Mucosa of descending colon (tissue), 3 donors: ENCODE measurements at places on chromosomes 5 and 9.
A peak's percentile ranks its signal among the peaks of the same experiment; 100 is the strongest.

GRCh38 chr5:57209316-57210040 lies 35.6 kb downstream of the GPBP1 start:
- DNase-seq = no peak

DNA sequence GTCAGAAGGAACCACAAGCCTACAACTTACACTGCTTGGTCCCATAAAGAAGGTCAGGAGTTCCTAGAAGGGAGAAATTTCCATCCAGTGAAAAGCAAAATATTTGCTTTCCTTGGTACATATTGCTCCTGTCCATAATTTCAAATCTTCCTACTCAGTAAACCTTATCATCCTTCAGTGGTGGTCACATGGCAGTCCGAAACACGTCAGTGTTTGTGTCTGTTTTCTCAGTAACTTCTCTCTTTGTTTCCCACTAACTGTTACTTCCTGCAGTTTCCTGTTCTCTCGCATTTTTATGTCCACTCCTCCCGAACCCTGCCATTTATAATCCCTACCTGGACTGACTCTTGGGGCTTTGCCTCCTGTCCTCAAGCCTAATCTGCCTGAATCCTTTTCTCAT lies 129.1 kb downstream of the FANCC start:
- no peak for DNase-seq

GRCh38 chr9:92725266-92725545 lies 39.4 kb downstream of the BICD2 start:
- no peak for DNase-seq

DNA sequence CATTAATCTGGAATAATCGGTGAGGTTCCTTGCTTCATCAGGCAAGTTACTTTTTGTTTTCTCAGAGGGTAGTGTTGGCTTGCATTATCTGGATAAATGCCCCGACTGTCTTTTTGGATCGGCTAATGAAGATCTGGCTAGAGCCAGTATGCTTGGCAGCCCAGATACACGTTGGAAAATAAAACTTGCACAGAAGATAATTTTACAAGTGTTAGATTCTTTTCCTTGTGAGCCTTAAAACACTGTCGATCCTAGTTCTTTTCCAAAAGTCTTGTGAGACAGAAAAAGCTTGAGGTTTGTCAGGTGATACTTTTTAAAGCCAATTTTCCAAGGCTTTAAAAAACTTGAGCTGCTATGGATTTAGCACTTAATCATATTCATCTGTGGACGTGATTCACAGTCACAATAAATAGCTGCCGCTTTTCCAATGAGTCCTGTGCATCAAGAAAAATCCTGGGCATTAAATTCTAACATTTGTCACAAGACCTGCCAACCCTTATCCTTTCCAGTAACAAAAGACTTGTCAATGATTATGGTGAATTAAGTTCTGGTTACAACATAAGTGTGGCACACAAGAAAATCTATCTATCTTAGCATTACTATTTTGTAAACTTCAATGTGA lies 68.5 kb downstream of the PRLR start:
- no peak for DNase-seq

GRCh38 chr9:122386311-122386872 lies 15.6 kb downstream of the PTGS1 start:
- no peak for DNase-seq

GRCh38 chr9:104774831-104775573 lies 11.1 kb downstream of the NIPSNAP3B start:
- no peak for DNase-seq

DNA sequence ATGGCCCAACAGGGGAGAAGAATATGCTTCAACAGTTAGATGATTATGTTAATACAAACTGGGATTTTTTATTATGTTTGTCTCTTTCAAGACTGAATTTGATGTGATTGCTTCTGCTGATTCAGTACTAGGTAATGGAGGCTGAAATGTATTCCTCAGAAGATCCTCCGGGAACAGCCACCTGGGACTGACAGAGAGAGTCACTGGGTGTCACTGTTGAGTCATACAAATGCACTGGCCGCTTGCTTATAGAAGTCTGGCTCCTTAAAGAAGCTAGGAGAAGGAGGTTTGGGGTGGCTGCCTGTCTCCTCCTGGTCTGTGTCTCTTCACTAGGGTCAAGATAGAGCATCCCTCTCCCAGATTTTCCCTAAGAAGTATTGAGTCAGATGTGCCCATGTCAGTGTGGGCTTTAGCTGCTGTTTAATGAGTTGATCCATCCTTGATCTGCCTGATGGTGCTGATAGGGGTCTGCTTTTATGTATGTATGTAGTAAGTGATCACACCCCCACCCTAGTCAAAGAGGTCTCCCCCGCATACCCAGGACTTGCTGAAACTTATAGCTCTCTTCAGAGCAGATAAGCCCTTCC lies 773.4 kb downstream of the BRINP1 start:
- no peak for DNase-seq

GRCh38 chr9:14627513-14627912 lies 65.7 kb downstream of the ZDHHC21 start:
- DNase-seq = no peak

DNA sequence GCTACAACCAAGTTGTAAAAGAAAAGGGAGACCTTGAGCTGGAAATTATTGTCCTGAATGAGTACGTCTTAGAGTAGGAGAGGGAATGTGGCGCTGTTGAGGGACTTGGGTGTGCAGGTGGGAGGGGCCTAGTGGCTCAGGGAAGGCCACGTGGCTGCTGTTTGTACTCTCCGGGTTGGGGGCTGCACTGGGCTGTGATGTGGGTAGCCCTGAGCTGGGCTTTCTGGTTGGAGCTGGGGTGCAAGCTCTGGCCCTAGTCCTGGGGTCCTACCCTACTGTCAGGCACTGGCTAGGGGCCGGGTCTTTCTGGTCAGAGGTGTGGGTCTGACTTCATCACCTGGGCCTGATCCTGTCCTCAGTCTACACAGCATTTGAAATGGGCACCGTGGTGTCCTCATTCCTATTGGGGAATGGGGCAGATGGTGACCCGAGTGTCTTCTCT lies 19.1 kb upstream of the GLE1 start:
- DNase-seq = no peak

DNA sequence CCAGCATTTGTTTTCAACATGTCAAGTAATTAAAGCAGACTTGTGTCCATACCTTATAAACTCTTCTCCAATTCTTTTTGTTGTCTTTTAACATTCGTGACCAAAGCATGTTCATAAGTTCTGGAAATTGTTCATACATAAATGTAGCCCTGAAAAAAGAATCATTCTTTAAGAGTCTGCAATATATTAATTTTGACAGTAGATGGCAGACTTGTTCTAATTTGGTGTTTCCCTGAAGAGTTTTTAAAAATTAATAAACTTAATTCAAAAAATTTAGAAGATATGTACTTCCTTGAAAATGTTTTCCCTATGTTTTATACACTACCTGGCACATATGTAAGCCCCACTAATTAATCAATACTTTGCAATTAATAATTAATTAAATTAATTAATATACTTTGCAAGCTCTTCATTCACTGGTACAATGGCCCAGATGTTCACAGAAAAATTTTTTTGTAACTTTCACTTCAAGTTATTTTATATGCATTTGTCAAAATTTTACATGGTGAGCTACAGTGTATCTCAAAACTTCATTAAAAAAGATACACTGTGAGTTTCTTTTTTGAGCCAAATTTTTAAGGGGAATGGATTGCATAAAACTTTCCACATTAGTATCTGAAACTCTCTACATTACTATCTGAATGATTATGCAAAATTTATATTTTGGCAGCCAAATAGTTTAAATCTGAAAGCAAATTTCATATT lies 42.1 kb downstream of the CLINT1 start:
- DNase-seq = no peak

GRCh38 chr5:157269165-157269671 lies 3.3 kb downstream of the CYFIP2 start:
- DNase-seq = no peak

DNA sequence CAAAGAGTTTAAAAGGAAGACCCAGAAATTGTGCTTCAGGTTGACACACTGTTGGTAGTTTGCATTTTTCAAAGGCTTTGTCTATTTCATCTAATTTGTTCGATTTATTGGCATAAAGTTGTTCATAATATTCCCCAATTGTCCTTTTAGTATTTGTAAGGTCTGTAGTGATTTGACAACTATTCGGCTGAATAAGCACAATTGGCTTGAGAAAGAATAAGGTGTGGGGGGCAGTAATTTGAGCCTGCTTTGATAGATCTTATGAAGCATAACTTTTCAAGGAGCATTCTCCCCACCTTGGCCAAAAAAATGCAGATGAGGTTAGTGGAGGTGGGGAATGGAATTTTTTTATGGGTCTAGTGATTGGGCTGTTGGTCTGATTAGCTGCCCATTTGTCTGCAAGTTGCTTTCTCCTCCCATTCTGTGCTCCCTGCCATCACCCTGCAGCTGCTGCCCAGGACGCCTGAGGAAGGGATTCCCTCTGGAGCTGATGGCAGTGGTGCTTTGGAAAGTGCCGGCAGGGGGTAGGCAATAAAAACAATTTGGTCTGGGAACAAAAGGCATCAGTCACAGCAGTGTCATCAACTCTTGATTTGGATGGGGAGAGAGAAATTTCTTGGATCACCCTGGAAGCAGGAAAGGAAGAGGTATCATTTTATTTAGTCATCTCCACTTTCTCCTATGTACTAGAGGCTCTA lies 26.6 kb downstream of the WNT8A start:
- DNase-seq = no peak

- DNase-seq = no peak
Observed at GRCh38 chr5:97167435-97167834, 15.6 kb downstream of the RIOK2 start.

DNA sequence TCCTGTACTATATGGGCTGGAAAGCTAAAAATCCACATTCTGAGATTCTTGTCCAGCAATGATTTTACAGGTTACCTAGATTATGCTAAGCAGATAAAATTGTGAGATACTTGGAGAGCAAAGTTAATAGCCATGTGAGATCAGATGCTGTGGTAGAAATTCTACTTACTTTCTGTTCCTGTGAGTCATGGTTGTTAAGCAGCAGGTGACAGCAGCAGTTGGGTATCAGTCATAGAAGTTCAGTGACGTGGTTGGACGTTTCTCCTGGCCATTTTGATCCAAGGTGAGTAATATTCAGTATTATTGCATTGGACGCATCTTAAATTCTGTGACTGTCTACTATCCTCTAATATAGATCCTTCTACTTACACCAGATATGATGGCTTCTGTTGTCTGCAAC lies 524.5 kb downstream of the TMEM38B start:
- DNase-seq = no peak

DNA sequence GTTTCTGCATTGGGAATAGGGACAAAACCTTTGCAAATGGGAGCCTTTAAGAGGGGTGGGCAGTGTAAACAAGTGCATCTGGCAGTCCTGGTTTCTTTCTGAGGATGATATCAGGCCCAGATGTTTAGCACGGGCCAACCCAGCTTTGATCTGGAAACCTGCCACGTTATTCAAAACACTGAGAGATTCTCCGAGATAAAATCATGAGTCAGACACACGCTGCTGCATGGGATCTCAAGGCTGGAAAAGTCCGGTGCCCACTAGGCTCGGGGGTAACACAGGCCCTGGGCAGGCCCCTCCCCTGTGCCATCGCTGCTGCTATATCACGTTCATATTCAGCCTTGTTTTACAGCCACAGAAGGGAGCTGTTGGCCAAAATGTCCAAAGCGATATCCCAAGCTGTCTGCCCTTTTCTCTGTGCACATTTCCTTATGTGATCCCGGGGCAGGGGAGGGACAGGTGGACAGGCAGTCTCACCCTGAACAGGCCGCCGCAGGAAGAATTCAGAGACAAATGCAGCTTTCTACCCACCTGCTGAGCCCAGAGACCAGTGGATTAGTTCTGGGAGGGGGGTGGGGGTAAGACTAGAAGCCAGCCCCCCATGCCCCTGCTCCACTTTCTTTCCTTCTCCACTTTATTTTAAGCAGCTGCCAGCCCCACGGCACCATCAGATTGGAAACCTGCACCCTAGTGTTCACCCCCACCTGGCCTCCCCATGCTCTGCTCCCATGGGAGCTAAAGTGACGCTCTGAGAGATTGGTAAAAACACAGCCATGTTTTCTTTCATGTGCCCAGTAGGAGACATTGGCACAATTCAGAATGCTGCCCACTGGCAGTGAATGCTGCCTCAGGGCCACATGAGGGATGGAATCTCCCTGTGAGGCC lies 63.1 kb downstream of the TMOD1 start:
- no peak for DNase-seq

DNA sequence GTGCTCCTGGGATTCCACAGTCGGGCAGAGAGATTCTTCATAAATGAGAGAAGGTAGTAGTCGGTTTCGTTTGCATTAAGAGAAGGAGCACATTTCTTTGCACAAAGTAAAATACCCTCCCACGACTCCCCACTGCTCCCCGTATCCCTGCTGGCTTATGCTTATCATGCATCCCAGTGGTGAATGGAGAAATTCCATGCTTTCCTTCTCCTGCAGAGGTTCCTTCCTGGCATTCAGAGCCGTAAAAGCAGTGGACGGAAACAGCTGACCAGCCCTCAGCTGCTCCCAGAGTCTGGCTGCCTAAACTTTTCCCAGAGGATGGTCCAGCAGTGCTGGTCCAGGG lies 93.1 kb downstream of the C9orf152 start:
- DNase-seq = no peak

GRCh38 chr9:92562461-92562967 lies 26.7 kb upstream of the ECM2 start:
- no peak for DNase-seq

- peak; percentile 43 for DNase-seq
Observed at GRCh38 chr5:124952079-124952478, 205.6 kb upstream of the ZNF608 start.

DNA sequence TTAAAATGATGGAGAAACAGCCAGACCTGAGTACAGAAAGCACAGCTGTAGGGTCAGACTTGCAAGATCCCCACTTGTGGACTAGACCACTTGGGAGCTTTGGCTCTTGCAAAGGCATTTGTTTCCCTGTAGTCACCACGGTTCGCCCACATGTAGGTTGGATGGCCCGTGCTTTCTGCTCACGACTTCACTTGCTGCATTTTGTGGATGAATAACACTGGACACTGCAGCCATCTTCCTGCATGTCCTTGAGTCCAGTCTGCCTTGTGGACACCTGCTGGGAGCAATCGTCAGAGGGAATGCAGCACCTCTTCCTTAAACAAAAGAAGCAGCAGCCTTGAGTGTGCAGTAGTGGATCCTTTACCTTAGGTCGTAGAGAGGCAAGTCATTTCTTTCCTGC lies 372.9 kb upstream of the IRX2 start:
- DNase-seq = no peak

DNA sequence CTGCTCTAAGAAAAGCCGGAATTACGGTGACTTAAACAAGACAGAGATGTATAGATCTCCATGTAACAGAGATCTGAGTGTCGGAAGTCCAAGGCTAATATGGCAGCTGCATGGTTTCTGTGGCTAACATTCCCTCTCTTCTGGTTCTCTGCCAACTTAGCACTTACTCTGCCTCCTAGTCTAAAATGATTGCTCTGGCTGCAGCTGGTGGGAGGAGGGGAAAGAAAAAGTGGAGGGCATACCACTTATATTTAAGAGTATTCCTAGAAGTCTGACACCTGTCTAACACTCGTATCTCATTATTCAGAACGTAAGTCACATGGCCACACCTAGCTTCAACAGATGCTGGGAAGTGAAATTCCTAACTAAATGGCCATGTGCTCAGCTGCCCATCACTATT lies 551.5 kb upstream of the TLE4 start:
- no peak for DNase-seq
